ENCODE measurements at places on chromosomes 12 and 14. TPM values are rescaled to one million over a fixed set of nuclear protein-coding genes. Genes with fewer than 3 reads are reported as not detected.

ABCD2 gene
- not detected for total RNA-seq

DDX47 gene
- total RNA-seq, result 90.0 TPM

WSCD2 gene
- total RNA-seq, result not detected

TNS2 gene
- total RNA-seq, result 27.0 TPM

CSRP2 gene
- 2.8 TPM for total RNA-seq

KRT75 gene
- total RNA-seq, result not detected

LIN7A gene
- total RNA-seq, result 0.07 TPM

BCL7A gene
- 7.7 TPM for total RNA-seq

MUCL1 gene
- total RNA-seq, result not detected

BIN2 gene
- total RNA-seq, result not detected

OTOGL gene
- 0.63 TPM for total RNA-seq

TAS2R9 gene
- total RNA-seq, result not detected

UBE2N gene
- 213 TPM for total RNA-seq

CLEC4D gene
- not detected for total RNA-seq

ABCC9 gene
- total RNA-seq, result under 0.01 TPM

RTL1 gene
- not detected for total RNA-seq

AREL1 gene
- total RNA-seq, result 34.4 TPM

KLRF1 gene
- 0.11 TPM for total RNA-seq

TMTC3 gene
- 41.5 TPM for total RNA-seq

TUNAR gene
- total RNA-seq, result not detected

MDM1 gene
- total RNA-seq, result 7.8 TPM

RND1 gene
- total RNA-seq, result 1.4 TPM

ADAM21 gene
- total RNA-seq, result 0.28 TPM

PRIMA1 gene
- total RNA-seq, result not detected

KTN1 gene
- total RNA-seq, result 153 TPM

CIROP gene
- not detected for total RNA-seq

AICDA gene
- not detected for total RNA-seq

SINHCAF gene
- 74.6 TPM for total RNA-seq

NANOG gene
- total RNA-seq, result not detected

KRT78 gene
- not detected for total RNA-seq

SDR39U1 gene
- 10.4 TPM for total RNA-seq

PLEKHG7 gene
- total RNA-seq, result 0.07 TPM

LMO3 gene
- not detected for total RNA-seq

ENDOU gene
- not detected for total RNA-seq

CACNA2D4 gene
- total RNA-seq, result 0.18 TPM

IFNG-AS1 gene
- total RNA-seq, result not detected

CLEC1B gene
- total RNA-seq, result not detected

HCAR2 gene
- total RNA-seq, result not detected

IAPP gene
- not detected for total RNA-seq

TMED10 gene
- 278 TPM for total RNA-seq

KLRK1 gene
- not detected for total RNA-seq

LYZ gene
- not detected for total RNA-seq

TAS2R43 gene
- total RNA-seq, result 1.3 TPM

Data from pulmonary artery endothelial cell (primary cell).